ENCODE measurements at places on chromosomes 12 and 14.

DNA sequence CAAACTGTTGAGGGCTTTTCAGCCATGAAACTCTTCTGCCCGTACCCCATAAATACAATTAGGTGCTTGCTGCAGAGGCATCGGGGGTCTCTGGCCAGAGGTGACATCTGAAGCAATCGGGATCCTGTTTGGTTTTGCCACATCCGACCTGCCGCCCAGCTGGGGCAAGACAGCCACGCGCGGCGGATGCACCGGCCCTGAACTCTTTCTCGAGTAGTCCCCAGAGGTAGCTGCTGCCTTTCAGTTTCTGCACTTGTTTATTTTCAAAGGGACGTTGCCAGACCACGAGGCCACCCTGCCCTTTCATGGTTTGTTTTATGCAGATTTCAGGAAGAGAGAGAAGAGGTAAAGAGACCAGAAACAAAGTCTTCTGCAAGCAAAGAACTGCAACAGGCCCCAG lies 10.6 kb upstream of the MLXIP start:
- peak; percentile 16 for DNase-seq

- DNase-seq = no peak
Measured at GRCh38 chr12:132147423-132148367, 3.4 kb downstream of the NOC4L start.

GRCh38 chr12:10301103-10301502 lies 6.6 kb upstream of the KLRD1 start:
- DNase-seq = no peak

- DNase-seq = no peak
Measured at GRCh38 chr12:97293541-97293940, 169.1 kb upstream of the RMST start.

DNA sequence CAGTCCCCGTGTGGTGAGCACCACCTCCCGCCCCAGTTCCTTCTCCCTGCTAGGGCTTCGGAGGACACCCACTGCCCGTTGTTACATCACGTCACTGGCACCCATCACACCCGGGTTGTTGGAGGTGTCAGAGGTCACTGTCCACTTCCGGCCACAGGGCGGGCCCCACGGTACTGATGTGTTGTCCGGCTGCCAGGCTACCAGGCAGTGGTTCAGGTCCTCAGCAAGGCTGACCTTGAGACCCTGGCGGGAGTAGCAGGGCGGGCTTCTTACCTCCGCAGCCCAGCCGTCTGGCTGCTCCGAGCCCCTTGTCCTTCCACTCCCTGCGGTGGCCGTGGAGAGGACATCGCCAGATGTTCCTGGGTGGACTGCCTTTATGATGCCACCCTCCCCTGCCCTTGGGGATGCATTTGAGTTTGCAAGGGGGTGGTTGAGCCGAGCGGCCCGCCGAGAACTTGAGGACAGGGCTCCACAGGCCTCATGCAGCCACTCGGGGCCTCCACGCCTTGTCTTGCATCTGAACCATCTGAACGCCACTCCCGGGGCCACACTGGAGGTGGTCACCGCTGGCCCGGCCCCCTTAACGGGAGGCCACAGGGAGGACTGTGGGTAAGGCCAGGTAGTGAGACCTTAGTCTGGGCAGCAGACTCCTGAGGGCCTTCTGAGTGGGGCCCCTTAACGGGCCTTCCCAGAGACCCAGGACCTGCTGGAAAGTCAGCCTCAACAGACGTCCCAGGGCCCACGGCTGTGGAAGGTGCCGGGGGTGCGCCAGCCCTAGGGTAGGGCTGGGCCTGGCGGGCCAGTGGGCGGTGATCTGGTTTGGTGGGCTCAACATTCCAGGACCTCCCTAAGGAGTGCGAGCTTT lies 27.1 kb upstream of the PLD4 start:
- DNase-seq = no peak

DNA sequence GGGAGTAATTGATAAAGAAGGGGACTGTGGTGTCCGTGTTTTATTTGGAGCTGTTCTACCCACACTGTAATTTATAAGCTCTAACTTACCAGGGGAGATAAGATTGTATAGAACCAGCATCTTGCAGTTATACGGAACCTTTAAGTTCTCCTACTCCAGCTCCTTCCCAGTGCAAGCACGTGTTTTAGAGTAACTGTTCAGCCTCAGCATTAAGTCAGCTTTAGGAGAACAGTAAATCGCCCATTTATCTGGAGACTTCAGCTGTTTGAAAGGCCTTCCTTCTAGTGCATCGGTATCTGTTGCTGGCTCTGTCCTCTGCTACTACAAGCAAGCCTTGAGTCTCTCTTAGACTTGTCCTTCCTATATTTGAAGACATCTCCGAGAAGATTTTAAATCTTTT lies 95.6 kb downstream of the ETV6 start:
- DNase-seq = no peak

DNA sequence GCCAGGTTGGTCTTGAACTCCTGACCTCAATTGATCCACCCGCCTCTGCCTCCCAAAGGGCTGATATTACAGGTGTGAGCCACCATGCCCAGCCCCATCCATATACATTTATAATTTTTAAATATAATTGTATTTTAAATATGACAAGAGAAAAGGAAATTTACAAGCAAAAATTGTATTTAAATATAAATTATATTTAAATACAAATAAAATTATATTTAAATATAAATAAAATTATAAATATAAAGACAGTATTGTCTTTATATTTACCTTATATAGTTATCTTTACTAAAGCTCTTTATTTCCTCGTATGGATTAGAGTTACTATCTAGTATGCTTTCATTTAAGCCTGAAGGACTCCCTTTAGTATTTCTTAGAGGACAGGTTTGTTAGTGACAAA lies 11.9 kb upstream of the ATF7 start:
- no peak for DNase-seq

DNA sequence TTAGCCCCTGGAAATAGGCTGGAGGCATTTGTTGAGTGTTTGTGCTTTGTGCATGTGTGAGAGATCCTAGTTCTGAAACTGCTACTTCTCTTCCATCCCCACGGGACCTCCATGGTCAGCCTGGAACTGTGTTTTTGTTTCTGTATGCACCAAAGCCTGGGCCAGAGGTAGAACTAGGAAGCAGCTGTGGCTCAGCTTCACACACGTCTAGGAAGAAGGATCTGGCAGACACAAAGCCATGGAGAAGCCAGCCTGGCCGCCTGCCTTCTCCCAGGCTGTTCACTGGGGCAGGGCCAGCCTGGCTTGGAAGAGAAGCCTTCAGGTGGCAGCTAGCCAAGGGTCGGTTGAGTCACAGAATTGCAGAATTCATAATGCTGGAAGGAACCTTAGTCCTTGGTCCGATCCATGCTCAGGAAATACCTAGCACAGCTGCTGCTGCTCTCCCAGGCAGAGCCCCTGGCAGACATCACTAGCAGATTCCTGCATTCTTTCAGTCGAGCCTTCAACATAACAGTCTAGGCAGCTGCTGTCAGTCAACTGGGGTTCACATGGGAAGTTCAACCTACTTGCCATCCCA lies 27.0 kb downstream of the RIN3 start:
- DNase-seq = no peak

Measured in activated CD4-positive, alpha-beta T cell treated with anti-CD3 and anti-CD28 coated beads for 1 hour (primary cell).